ENCODE measurements at places on chromosomes 1 and 21. TPM values are rescaled to one million over a fixed set of nuclear protein-coding genes. Genes with fewer than 3 reads are reported as not detected.

- H3K27ac ChIP-seq, result no peak overlapping the region
- no peaks in the 10 kb centered on the region for H3K27me3 ChIP-seq
- no peak for DNase-seq
- H3K4me3 ChIP-seq, result no peak overlapping the region
These were observed 122.1 kb downstream of the EDEM3 start for GRCh38 chr1:184632415-184633175.

Gene PDIK1L
- 12.3 TPM for total RNA-seq

Gene NCAM2
- total RNA-seq, result not detected

DNA sequence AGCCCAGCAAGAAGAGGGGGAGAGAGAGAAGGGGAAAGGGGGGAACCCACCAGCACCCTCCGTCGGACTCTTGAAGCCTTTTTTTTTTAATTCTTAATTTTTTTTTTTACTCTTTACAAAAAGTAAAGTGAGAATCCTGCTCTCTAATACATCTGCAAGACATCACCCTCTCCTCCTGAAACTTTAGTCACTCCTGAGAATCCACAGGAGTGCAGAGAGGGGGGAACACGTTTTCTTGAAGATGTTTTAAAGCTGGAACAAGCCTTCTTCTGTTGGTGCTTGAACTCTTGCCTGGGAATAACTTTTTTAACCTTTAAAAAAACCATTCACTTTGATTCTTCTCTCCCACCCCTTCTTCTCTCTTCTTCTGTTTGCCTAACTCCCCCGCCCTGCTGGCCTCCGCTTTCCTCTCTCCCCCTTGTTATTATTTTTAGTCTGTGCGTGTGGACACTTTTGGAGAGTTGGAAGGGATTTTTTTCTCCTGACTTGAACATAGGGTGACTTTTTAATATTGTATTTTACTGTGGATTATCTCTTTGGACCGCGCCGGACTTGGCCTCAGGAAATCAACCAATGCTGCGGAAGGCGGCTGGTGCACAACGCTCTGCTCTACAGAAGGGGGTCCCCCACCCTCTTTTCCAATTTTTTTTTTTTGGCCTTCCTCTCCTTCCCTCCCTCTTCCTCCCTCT lies 383 bp upstream of the PRRX1 start:
- H3K27me3 ChIP-seq, result peaks cover 72% of the 10 kb centered on the region
- no peak overlapping the region for H3K27ac ChIP-seq
- no peaks in the 10 kb centered on the region for H3K36me3 ChIP-seq
- peaks cover 34% of the 10 kb centered on the region for H3K4me1 ChIP-seq

Gene BTBD8
- 1.8 TPM for total RNA-seq

Measured in activated CD4-positive, alpha-beta T cell treated with anti-CD3 and anti-CD28 coated beads for 36 hours (primary cell).